NCI-H2171 treated with DMSO at 0.1 percent for 48 hours (cell line): ENCODE measurements at places on chromosomes 1 and 21.

DNA sequence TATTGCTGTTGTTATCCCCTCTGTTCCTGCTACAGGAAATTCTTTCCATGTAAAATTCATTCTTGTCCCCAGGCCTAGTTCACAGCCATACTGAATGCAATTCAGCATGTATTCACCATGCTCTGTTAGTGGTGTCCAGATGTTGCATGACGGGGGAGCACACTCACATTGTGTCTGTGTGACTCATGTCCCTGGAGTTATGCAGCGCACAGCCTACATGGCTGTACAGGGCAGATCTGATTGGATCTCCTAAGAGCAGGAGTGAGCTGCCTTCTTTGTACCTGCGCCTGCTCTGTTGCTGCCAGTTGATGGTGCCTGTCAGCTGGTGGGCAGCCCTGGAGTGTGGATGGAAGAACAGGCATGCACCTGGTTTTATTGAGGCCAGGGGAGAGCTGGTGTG is 17.6 kb downstream of the HTR6 start:
- DNase-seq = no peak

GRCh38 chr1:235100194-235100772 is 28.4 kb downstream of the TOMM20 start:
- no peak for DNase-seq

- DNase-seq = no peak
Observed at GRCh38 chr1:66931590-66931989, 6.8 kb downstream of the MIER1 start.

DNA sequence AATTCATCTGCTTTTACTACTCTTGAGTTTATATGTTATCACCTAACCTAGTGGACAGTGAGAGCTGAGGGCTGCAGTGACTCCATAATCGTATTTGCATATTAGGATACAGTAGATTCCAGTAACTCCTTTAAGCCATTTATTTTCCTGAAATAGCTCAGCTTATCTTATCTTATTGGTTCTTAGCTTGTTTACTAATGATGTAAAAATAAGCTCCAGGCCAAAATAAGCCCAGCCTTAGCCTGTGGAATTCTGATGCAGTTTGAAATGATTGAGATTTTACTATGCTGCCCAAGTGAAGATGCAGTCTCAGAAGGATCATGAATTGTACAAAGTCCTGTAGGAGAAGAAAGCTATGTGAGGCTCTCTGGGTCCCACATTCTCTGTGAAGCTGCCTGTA is 18.1 kb downstream of the ATP1A1 start:
- DNase-seq = no peak

GRCh38 chr21:37546949-37547614 is 180.5 kb downstream of the DYRK1A start:
- no peak for DNase-seq

GRCh38 chr1:44619261-44619900 is 54.9 kb downstream of the TMEM53 start:
- DNase-seq = no peak

GRCh38 chr1:220732137-220732536 is 16.0 kb upstream of the MTARC2 start:
- no peak for DNase-seq

- no peak for DNase-seq
Observed at GRCh38 chr21:44590311-44590721, 2.0 kb downstream of the KRTAP10-6 start.

DNA sequence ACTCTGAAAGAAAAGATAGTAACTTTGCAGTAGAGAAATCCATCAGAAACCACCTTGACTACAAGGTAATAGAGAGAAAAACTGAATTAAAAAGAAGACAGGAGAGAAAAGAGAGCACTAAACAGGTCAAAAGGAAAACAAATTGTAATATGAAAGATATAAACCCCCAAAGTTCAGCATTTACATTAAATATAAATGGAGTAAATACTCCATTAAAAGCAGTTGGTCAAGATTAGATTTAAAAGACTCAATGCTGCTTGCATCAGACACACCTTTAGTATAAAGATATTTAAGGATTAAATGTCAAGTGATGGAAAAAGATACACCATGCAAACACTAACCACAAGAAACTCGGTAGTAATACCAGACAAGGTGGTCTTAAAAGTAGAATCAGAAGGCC is 110.5 kb downstream of the PEX14 start:
- DNase-seq = no peak

GRCh38 chr1:20361805-20362381 is 71.2 kb downstream of the VWA5B1 start:
- peak; percentile 44 for DNase-seq

DNA sequence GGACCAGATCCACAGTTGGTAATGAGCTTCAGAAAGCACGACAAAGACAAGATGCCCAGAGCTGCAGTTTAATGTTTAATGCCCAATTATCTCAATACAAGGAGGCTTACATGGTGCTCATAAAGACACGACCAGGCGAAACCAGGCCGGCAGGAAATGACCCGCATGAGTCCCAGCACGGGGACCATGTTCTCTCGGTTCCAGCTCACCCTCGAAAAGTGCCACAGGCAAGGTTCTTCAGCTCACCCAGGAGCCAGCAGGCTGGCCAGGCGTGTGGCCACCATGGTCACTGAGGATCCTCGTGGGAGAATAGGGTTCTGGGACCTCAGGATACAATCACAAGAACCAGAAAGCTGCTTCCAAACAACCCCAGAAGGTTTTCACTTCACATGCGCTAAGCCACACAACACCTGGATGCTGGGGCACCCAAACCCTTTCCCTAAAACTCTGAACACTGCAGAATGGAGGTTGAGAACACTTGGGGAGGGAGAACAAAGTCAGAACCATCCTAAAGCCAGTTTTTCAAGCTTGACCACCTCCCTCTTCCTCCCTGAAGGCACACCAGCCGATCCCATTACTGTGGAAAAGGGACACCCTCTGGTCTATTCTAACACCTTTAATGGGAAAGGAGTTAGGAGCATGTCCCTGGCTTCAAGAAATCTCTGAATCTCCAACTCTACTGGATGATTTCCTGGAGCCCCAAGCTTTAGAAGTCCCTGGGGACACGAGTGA is 22.6 kb upstream of the ASAP3 start:
- DNase-seq = no peak

DNA sequence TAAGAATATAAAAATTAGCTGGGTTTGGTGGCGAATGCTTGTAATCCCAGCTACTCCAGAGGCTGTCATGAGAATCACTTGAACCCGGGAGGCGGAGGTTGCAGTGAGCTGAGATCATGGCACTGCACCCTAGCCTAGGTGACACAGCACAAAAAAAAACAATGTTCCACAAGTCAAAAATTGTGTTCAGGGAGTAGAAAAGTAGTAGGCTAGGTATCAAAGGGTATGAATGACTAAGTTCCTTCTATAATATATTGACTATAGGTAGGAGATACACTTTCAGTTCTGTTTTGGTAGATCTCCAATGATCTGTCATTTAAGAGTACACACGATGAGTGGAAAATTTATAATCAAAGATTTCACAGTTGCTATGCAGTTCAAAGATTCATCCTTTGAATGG is 16.7 kb downstream of the USP48 start:
- no peak for DNase-seq

GRCh38 chr1:3168678-3169077 is 99.7 kb downstream of the PRDM16 start:
- peak; percentile 23 for DNase-seq

GRCh38 chr21:31078216-31078615 is 39.9 kb upstream of the KRTAP19-8 start:
- no peak for DNase-seq

GRCh38 chr1:63318201-63318979 is 4.0 kb upstream of the FOXD3 start:
- DNase-seq = no peak

- DNase-seq = no peak
Observed at GRCh38 chr1:234628089-234628488, 18.1 kb upstream of the IRF2BP2 start.

GRCh38 chr1:66380452-66381212 is 153.3 kb upstream of the SGIP1 start:
- no peak for DNase-seq

- DNase-seq = no peak
Observed at GRCh38 chr1:168252204-168252733, 26.5 kb downstream of the SFT2D2 start.

DNA sequence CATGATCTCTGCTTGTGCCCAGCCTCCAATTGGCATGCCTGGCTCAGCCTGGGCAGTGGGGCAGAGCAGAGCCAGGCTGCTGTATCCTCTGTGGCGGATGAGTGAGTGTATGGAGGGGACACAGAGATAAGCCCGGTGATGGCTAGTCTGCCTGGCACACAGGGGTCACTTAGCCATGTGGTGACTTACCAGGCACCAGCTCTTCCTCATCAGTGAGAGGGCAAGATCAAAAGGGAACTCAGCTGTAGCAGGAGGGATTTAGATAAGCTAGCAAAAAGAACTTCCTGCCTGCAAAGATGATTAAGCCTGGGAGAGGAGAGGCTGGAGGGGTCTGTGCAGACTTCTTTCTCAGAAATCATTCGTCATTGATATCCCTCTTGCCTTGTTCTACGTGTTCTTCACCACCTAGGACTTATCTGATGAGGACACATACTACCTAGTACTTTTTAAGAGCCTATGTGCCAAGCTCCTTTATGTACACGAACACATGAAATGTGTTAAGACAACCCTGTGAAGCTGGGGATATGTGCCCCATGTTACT is 7.9 kb downstream of the KIF21B start:
- no peak for DNase-seq

GRCh38 chr1:163241746-163242145 is 39.0 kb upstream of the RGS5 start:
- no peak for DNase-seq

DNA sequence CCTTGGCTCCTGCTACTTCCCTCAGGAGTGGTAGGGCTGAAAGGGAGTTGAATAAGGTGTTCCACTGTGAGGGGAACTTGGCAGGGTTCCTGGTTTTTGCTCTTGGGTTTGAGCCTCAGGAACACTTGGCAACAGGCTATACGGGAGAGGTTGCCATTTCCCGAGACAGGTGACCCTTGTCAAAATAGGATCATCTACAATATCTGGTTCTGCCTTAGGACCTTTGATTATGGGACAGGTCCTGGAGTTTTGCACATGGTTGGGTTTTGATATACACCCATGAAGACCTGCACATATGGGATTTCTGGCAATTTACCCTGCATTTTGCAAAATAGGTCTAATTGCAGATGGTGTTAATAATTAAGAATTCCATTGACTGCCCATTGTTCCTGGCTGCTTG is 31.1 kb downstream of the YY1AP1 start:
- DNase-seq = no peak

- DNase-seq = no peak
Observed at GRCh38 chr1:176066709-176067108, 140.4 kb downstream of the COP1 start.

DNA sequence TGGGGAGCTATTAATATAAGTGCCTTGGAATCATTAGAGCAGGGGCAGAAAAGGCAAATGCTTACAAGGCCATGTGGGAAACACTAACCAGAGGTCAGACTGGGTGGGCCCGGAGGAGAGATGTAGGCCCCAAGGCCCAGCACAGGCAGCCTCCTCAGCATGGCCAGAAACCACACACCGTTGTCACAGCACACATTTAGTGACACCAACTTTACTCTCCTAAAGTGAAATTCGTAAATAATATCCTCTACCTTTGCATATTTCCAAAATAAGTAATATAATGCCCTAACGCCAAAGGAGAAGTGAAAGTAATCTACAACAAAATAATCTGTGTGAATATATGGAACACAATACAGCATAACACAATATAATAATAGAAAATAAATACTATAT is 62.6 kb downstream of the KIF21B start:
- DNase-seq = no peak

DNA sequence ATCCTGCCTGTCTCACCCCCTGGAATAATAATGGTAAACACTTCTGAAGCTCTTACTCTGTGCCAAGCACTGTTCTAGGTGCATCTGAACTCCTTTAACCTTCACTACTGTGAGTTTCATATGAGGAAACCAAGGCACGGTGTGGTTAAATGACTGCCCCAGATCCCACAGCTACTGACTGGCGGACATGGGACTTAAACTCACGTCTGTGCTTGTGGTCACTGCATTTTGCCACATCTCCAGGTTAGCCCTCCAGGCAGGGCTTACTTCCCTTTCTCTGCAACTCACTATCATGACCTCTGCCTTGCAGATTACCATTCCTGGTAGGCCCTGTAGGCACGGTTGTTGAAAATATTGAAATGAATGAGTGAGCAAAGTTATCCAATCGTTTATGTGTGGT is 83.4 kb downstream of the ADSS2 start:
- DNase-seq = no peak

- no peak for DNase-seq
Observed at GRCh38 chr1:9369964-9370788, 77.5 kb downstream of the SPSB1 start.

DNA sequence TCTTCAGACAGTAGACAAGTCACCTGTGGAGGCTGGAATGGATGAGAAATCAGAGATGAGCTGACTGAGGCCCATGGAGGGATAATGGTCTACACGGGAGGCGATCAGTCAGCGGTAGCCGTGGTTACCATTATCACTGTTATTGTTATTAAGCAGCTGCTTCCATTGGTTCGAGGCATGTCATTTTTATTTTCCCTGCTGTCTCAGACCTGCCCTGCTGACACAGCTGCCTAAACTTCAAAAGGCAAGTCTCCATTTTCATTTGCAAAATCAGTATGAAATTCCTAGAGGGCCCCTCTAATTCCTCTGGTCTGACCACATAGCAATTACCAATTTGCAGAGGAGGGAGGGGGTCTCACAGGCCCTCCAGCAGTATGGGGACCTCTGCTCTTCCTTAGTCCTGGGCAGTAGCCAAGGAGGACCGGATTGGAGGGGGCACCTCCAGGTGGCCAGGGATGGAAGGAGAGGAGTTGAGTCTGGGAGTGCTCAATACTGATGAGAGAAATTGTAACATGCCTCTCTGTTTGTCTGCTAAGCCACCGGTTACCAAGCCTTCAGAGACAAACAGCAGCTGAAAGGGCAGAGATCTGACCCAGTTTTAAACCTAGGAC is 184.2 kb downstream of the TRABD2B start:
- no peak for DNase-seq

DNA sequence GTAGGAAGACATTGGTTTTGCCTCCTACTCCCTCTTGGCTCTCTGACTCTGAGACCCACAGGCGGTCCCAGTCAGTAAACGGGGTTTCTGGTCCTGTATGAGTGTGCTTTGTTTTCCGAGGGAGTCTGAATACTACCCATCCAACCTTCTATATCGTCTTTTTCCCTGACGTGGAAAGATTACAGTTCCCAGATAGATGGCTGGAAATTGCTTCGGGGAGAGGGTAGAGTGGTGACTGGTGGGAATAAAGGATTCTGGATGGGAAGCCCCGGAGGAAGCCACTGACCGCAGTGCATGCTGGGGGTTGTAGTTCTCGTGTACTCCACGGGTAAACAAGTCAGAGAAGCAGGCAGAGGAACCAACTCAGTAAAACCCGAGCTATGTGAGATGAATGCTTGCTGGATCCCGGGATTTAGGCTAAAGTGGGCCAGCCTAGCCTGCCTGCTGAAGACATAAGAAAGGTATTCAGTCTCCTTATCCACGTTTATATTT is 66.2 kb upstream of the IRF2BP2 start:
- no peak for DNase-seq

GRCh38 chr1:245205396-245205795 is 50.6 kb downstream of the KIF26B start:
- DNase-seq = no peak

GRCh38 chr1:1069711-1070676 is 4.1 kb downstream of the RNF223 start:
- no peak for DNase-seq

- DNase-seq = no peak
Observed at GRCh38 chr1:200778766-200779165, 40.1 kb downstream of the CAMSAP2 start.
